NK-92 treated with Interleukin-12 subunit alpha and Interleukin-12 subunit beta, amount 100 ng/mL, for 24 hours (cell line): ENCODE measurements at places on chromosomes 16 and 17.

DNA sequence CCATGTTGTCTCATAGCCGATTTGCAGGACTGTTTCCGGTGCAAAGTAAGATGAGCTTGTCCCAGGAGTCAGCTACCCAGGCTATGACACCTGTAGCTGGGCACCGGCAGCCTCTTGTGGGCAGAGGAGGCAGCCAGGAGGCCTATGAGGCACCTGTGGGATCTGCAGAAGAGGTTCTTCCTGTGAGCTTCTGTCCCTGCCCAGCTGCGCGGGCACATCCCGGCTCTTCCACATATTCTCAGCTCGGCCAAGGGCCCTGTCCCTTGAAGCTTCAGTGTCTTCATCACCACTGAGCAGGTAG, 21.3 kb upstream of the CAPN15 start:
- DNase-seq: no peak

DNA sequence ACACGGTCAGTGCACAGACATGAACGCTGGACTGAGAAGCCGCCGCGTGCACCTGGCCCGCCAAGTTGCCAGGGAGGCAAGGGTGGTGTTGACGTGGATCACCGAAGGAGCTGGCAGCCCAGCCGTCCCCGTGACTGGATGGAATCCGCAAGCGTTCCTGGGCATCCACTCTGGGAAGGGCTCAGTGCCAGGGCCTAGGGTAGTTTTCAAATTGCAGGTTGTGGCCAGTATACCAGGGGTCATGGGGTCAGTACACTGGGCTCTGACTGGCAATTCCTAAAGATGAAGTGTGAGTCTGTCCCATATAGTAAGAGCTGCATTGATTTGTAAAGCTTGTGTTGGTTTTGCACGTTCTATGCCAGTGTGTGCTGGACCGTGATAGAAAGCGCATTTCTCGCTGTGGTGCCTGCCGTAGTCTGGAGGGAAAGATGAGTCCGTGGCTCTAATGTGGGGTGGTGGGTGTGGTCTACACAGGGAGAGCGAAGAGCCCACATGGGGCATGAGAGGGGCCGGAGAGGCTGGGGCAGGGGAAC, 21.1 kb upstream of the METRNL start:
- no peak for DNase-seq

DNA sequence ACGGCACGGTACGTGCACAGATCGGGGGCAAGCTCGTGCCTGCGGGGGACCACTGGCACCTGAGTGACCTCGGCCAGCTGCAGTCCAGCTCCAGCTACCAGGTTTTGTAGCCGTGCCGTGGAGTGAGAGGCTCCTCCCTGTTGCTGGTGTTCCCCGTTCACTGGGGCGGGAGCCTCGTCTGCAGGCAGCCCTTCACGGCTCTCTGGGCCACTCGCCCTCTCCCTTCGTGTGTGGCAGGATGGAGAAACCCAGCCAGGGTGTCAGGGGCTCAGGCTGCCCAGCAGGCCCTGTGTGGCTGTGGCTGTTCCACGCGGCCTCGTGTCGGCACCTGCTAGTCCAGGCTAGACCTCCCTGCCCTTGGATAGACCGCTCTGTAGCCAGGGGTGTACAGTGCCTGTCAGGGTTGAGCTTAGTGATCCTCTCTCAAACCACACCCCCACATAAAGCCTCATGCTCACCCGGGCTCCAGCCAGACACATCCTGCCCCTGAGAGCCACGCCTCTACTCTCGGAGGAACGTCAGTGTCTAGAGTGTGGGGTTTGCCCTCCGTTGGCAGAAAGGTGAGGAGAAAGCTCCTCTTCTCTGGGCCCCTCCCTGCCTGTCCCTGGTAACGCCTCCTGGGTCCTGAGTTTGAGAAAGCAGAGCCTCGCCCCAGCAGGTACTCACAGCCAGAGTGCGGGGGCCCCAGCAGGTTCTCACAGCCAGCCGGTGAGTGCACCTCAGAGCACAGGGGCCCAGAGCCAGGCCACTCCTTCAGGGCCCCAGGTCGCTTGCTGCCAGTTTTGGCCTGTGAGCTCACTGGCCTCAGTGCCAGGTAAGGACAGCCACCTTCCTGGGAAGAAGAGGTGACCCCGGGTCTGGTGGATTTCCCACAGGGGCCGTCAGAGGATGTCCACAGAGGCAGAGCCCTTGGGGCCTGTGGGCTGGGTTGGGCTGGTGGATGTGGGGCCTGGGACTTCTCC, 27.7 kb downstream of the NME3 start:
- no peak for DNase-seq

DNA sequence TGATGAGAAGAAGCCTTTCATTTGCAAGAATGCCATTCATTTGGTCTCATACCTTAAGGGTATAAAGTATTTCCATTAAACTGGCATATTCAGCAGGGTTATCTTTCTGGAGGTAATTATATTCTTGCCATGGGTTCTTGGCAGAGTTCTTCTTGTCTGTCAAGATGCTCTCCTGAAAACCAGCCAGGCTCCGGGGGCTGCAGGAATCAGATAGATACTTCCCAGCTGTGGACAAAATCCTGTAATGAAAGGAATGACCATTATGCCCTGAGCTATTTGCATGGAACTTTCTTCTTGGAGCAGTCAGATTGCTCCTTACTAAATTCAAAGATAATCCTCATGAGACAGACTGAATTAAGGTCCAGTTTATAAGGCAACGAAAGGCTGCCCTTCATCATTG, 47.0 kb downstream of the COG7 start:
- no peak for DNase-seq

DNA sequence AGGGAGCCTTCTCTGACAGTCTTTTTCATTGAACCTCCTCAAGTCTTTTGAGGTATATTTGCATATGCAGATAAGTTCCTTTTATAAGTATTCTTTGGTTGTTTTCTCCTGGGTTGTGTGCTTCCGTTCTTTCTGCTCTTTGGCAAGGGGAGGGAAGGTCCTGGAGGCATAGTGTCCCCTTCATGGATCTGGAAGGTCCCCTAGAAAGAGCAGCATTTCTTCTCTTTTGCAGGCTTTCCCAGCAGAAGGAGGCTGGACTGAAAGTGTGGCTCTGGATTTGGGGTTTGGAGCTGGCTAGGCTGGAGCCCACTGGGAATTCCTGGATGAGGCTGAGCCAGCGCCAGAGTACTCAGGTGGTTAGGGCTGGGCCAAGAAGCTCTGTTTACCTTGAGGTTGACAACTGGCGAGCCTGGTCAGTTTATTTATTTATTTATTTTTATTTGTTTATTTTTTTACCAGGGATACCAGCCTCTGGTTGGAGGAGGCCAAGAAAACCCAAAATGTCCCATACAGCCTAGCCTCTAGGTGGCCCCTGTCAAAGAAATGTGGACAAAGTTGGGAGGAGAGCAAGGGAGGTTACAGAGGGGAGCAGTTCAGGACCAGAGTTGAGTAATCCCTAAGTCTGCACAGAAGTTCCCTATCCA, 5.4 kb upstream of the TOP2A start:
- DNase-seq: no peak

- no peak for DNase-seq
Observed at GRCh38 chr17:60155815-60156214, 6.0 kb downstream of the CA4 start.

DNA sequence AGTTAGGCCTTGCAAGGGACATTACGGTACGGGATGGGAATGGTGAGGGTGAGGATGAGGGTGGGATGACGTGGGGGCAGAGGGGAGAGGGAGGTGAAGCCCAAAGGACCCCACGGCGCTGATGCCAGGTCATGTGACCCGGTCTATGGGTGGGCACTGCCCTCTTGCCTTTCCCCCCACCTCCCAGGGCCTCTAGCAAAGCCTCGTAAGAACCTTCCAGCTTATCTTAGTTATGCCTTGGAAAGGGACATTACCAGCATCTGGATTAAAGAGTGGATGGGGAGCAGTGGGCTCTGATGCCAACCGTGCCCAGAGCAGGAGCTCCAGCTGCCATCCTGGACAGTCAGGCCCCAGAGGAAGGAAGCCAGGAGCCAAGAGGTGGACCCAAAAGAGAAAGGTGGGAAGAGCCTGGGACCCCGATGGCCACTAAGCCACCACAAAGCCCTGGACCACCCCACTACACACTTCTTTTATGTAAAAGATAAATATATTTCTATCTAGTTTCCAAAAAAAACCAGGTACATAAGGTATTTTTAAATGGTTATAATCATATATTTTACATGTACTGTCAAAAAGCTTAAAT, 40.9 kb downstream of the TK2 start:
- DNase-seq: no peak

DNA sequence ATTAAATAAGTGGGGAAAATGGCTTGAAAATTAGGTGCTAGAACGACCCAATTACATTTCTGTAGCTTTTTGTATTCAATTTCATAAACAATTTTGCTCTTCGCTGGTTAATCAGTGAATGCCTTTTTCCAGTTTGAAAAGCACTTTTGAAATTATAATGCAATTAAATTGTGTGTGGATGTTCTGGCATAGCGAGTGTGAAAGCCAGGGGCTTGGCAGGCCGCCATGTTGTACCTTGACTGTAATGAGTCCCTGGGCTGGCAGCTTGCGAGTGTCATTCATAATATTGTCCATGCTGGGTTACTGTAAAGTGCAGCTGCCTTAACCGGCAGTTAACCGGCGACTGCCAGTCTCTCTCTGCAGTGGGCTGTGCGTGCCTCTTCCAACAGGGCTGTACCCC, 177.8 kb downstream of the CCDC182 start:
- no peak for DNase-seq

DNA sequence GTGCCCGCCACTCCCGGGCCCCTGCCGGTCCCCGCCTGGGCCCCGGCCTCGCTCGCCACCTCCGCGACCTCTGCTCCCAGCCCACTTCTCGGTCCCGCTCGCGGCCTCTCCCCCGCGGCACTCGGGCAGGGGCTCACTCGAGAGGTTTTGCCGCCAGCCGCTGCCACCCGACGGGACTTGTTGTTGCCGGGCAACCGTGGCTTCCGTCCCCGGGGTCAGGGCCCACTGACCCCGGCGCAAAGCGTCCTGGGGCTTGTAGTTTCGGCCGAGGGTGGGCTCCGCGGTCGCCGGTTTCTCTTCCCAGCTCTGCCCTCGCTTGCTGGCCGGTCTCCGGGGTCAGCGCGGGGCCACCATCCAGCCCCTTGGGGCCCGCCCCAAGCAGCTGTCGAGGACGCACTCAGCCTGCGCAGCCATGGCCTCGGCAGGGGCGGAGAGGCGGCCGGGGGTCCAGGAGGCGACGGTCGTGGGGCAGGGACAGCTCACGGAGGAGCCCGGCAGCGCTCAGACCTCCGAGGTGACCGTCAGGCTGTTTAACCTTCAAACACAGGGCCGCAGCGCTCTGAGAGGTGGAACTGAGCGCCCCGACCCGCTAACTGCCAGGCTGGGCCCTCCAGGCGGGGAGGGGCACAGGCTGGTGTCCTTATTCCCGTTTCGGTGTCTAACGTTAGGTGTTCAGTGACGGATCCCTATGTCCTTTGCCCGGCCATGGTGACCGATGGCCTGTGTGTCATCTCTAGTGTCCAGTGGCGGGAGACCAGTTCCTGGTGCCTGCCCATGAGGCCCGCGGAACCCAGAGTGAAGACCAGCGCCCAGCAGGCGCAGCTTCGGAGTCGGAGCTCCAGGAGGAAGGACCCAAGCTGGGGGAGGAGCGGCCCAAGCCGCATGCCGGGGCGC, at the start of the genes C16orf86 and ENKD1:
Gene C16orf86 (plus strand): TSS at position 256 of the 894 bp plus-strand sequence. CDS start 157 bp downstream, at position 413.
Gene ENKD1 (minus strand): TSS at position 192 of the 894 bp plus-strand sequence. CDS start 308 bp downstream, outside the sequence.
- DNase-seq: peak; percentile 51

DNA sequence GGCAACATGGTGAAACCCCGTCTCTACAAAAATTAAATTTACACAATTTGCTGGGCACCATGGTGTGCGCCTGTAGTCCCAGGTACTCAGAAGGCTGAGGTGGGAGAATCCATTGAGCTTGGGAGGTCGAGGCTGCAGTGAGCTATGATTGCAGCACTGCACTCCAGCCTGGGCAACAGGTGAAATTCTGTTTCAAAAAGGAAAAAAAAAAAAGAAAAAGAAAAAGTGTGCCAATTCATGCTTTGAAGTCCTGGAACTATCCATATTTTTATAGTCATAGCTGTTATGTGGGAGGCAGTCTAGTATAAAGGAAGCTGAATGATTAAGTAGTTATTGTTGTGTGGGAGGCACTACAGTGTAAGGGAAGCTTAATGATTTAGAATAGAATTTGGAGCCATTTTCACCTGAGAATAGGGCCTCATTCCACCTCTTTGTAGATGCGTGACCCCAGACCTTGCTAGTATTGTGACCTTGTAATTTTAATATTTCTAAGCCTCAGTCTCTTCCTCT, 31.6 kb downstream of the IQCK start:
- DNase-seq: no peak
